ENCODE measurements at places on chromosomes 6 and 20. TPM values are rescaled to one million over a fixed set of nuclear protein-coding genes. Genes with fewer than 3 reads are reported as not detected.

Gene ASXL1
- 75.3 TPM for total RNA-seq

Gene LINC00237
- total RNA-seq: not detected

Gene LTB
- 1.4 TPM for total RNA-seq

Gene ELOVL5
- 392 TPM for total RNA-seq

Gene GRM1
- total RNA-seq: not detected

Gene DEFB119
- not detected for total RNA-seq

Gene ERVFRD-1
- 0.13 TPM for total RNA-seq

Gene GHRH
- not detected for total RNA-seq

Gene WTAP
- total RNA-seq: 82.8 TPM

DNA sequence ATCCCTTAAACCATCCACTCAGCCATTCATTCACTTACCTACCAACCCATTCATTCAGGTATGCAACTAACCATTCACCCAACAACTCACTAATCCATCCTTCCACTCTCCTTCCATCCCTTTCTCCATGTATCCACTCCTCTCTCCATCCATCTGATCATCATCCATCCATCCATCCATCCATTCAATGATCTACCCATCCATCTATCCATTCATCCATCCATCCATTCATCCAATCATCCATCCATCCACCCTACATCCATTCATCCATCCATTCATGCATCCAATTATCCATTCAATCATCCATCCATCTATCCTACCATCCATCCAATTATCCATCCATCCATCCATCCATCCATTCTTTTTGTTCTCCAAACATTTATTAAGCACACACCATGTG lies 13.8 kb upstream of the BCAS1 start:
- DNase-seq: no peak

GRCh38 chr20:46200582-46201570 lies 82.8 kb downstream of the CD40 start:
- DNase-seq: no peak

DNA sequence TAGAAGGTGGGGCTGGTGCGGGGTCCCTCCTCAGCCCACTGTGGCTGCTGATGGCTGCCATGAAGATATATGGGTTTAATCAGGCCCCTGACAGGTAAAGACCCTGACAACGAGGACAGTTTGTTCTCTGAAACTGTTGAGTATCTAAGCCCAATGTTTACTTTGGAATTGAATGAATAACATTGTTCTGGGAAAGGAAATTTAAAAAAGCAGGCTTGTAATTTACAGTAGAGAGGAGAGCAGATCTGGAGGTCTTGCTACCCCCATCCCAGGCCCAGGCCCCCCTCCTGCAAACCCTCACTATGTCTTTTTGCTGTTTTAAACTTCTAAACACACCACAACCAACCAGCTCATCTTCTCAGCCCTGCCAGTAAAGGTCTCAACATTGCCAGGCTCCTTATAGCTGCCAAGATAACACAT lies 171.3 kb downstream of the CDC5L start:
- DNase-seq: no peak

GRCh38 chr6:166691746-166692145 lies 64.7 kb upstream of the RPS6KA2 start:
- DNase-seq: no peak

- DNase-seq: no peak
Observed at GRCh38 chr6:6004390-6004995, 2.2 kb downstream of the NRN1 start.

DNA sequence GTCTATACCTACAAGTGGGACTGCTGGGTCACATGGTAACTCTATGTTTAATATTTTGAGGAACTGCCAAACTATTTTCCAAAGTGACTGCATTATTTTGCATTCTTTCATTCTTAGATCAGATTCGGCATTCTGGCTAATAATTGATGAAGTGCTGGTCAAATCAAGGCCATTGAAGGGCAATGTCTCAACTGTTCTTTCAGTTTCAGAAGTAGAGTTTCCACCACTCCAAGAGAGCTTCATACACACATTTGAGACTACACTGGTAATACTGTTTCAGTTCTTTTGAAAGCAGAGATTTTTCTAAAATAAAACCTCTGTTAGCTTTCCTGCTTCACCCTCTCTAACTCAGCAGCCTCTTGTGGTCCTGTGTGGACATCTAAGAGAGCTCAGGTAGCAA lies 154.5 kb downstream of the CFAP61 start:
- no peak for DNase-seq

DNA sequence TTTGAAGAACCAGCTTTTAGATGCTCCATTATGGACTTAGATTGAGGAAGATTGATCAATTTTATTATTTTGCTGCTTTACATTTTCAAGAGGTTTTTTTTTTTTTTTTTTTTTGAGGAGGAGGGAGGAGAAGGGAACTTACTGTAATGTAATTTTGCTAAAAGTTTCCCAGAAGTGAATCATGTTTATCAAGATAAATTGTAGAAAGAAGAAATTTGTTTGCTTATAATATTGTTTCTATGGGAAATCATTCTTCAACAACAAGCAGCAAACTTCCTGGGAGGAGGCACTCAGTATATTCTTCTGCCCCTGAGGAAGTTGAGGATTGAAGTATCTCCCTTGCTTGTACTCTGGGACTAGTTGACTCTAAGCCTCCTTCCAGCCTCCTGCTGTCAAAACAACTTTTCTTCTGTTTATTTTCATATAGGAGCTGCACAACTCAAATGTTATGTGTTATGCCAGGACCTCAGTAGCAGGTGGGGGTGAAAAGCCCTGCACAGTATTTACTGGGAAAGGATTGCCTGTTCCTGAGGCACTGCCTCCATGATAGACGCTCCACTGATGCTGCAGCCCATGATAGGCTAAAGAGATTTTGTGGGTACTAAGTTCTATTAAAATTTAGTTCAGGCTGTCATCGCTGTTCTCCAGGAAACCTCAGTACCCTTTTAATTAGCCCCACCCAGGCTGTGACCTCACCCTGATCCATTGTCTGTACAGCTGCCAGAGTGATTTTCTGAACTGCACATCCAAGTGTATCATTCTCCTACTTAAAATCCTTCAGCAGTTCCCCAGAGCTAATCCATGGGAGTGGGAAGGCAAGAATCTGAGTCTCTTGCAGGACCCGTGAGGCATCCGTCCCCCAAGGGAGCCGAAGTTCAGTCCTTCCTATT lies 51.9 kb downstream of the CARMIL1 start:
- DNase-seq: no peak

GRCh38 chr20:1108437-1108920 lies 9.9 kb upstream of the PSMF1 start:
- no peak for DNase-seq

DNA sequence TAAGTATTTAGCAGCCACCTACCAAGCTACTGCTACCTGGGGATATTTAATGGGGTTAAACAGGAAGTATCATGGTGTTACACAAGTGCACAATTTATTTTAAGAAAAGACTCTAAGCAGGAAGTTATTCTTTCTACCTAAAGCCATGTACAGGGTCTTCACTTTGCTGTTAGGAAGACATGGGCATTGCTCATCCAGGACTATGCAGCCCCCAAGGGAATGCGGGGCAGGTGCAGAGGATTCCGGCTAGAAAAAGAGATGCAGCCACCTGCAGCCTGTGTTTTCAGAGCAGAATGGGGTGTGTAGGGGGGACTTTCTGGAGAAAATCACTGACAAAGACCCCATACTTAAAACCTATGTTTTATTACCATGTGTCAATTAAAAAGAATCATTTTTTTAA lies 399.1 kb upstream of the NOX3 start:
- no peak for DNase-seq

- DNase-seq: no peak
Observed at GRCh38 chr6:163085426-163085825, 329.1 kb upstream of the QKI start.

DNA sequence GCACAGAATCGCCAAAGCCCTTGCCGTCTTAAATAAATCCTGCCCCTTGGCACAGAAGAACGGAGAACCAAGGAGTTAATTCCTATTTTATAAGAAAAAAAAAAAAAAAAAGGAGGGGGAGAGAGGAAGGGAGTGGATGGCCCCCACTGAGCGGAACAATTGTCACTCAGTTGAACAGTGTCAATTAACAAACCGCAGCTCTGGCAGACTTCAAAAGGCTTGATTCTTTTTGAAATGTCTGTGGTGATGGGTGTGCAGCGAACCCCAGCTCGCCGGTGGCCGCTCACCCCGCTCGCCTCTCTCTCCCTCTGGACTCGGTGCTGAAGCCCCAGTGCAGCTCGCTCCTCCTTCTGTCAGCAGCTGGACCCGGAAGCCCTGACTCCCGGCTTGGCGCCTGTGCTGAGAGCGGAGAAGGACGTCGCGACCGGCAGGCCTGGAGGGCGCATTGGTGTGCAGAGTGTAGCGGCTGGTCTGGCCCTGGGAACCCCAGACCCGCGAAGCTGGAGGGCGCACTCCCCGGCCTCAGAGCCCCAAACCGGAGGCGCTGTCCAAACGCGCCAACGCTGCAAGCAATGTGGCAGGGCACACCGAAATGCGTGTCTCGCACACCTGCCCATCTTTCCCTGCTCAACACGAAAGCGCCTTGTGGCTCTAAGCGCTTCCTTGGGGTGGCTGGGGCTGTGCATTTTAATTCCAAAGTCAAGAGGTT lies 3.4 kb downstream of the LINC00237 start:
- DNase-seq: no peak

GRCh38 chr6:105795366-105795765 lies 290.8 kb upstream of the PRDM1 start:
- no peak for DNase-seq

GRCh38 chr6:9933677-9934076 lies 481.2 kb downstream of the TFAP2A start:
- no peak for DNase-seq

- DNase-seq: no peak
Observed at GRCh38 chr6:105501826-105502344, 99.0 kb upstream of the PREP start.

DNA sequence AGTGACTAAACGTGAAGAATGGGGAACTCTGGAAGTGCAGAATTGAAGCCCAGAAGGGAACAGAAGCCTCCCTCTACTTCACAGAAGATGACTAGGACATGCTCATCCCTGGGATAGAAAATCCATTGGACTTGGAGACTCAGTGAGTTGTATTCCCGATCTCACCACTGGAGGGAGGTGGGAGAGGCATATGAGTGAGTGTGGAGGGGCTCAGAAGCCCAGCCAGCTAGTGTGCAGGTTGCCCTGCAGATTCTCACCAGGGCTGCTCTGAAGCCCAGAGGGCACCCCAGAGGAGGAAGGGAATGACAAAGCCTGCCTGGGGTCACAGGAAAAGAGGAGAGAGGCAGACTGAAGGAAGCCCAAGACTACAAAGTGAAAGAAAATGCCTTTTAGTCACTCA lies 42.1 kb upstream of the HLA-E start:
- DNase-seq: no peak
